ENCODE measurements at places on chromosomes 16 and 17. TPM values are rescaled to one million over a fixed set of nuclear protein-coding genes. Genes with fewer than 3 reads are reported as not detected.

The CMTM2 gene
- not detected for total RNA-seq

The NPIPA2 gene
- total RNA-seq: not detected

The KRTAP2-2 gene
- total RNA-seq: not detected

The C16orf74 gene
- 11.6 TPM for total RNA-seq

The C16orf96 gene
- total RNA-seq: not detected

The OR3A3 gene
- total RNA-seq: not detected

The CDC6 gene
- 2.1 TPM for total RNA-seq

The CACNG5 gene
- not detected for total RNA-seq
